Urothelium cell line (cell line): ENCODE measurements at places on chromosomes 5 and 9.

DNA sequence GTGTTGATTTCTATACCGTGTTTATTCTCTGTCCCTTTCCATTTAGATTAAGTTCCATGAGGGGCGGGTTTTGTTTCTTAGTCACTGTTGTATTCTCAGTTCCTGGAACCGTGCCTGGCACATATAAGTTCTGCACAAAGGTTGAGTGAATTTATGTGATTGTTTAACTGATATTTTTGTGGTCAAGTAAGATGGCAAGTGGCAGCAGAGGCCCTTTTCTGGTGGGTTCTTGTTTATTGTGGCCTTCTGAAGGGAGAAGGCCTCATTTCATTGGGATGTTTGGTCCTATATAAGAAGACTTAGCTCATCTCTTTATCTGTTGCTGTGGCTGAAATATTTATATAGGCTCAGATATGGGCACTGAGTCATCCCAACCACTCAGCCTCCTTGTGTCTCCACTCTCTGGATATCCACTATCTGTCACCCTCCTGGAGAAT is 262.5 kb downstream of the PSAT1 start:
- DNase-seq, result no peak

DNA sequence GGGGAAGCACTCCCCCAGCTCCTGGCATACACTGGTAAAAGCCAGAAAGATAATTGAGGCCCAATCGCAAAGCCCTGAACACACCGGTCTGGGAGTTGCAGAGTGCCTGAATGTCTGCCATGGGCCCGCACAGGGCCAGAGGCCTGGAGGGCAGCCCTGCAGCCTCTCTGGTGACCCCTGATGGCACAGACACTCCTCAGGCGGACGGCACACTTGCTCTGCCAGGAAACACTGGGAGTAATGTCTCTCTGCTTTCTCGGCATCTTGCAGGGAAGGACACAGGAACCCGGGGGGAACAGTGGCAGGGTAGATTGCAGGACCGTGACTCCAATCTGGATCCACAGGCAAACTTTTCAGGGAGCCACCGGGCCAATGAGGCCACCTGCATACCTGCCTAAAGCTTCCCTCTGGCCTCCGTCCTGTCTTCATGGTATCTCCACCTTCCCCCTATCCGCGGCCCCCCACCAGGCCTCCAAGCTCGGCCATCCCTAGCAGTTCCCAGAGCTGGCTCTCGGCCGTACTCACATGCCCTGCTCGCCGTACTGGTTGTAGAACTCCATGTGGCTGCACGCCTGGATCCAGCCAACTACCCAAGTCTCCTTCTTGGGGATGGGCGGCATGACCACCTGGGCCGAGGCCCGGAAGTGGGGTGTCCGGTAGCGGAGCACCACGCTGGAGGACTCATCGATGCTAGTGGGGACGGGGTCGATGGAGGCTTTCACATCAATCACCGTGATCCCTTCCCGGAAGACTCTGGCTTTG is 797 bp downstream of the FAM78A start:
- DNase-seq, result no peak

- no peak for DNase-seq
Observed at GRCh38 chr5:122436615-122437014, 124.6 kb downstream of the SNCAIP start.

DNA sequence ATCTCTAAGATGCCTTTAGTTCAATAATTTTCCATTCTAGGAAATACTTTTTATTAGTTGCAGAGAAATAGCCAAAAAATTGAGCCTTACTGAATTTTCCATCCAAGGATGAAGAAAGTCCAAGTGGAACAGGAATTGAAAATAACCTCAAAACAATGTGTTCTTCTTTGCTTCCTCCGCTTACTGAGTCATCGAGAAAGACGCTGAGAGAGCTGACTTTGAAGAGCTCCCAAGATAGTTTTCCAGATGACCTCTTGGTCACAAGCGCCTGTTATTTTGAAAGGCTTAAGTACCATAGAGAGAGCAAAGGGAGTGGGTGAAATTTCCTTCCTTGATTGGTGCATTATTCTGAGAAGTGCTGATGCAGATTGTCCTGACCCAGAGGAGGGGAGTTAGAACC is 253.5 kb upstream of the ATP10B start:
- DNase-seq, result peak; percentile 8

GRCh38 chr5:6786786-6787495 is 73.7 kb downstream of the TENT4A start:
- DNase-seq, result no peak

DNA sequence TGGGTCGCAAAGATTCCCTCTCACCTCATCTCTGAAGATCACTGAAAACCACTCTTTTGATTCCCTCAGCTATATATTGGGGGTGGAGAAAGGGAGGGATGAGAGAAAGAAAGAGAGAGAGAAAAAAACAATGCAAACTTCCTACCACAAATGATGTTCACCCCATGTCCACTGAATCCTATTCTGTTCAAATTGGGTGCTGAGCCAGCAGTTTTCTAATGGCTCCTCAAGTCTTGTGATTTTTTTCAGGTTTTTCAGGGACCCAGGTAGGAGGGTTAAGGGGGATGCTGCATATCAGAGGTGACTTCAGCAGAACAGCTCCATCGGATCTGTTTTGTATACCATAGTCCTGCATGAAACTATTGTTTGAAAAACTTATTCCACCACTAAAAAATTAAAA is 95.9 kb downstream of the SH3TC2 start:
- DNase-seq, result no peak

DNA sequence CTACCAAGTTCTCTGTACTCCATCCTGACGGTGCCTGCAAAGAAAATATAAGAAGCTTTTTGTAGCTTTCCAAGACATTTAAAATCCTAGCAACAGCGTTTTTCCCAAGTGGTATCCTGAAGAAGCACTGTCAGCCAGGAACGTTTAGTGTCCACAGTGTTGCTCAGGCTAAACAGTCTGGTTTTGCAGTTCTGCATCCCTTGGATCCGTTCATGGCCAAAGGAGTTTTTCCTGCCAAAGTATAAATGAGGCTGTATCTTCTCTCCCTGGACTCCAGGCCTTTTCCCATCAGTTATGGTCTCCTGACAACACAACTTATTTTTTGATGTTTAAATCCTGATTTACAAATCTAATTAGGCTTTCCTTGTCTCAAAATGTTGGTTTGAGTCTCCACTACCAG is 925.8 kb downstream of the TLE1 start:
- no peak for DNase-seq

DNA sequence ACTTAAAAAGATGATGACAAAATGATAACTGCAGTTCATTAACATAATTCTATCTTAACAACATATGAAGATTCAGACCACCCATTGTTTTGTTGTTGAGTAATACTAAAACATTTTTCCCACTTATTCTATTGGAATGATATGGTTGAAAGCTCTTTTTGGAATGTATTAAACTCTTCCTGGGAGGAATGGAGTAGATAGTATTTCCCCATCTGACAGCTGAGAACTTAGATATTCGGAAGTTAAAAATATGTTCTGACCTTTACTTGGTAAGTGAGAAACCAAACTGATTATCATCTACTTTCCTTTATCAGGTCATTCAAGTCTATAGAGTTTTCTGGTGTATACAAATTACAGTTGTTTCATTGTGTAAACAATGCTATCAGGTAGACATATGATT is 452.9 kb downstream of the CSNK1G3 start:
- DNase-seq, result no peak

DNA sequence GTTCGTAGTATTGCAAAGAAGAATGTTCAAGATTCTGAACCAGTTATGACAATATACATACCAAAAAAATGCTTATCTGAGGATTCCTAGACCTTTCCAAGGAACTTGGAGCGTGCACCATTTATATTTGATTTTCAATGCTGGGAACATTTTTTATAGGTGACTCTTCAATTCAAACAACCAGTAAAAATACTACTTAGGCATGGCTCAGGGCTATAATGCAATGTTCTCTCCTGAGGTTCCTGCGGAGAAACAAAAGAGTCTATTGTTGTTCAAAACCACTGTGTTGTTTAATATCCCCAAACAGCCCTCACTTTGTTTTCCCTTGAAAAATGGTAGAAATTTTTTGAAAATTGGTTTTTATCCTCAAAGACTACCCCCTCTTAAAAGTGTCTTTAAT is 335.7 kb upstream of the IZUMO3 start:
- DNase-seq, result peak; percentile 23

- no peak for DNase-seq
Observed at GRCh38 chr5:89451263-89451662, 568.3 kb upstream of the MEF2C start.

- no peak for DNase-seq
Observed at GRCh38 chr9:79975621-79976256, 404.0 kb downstream of the TLE4 start.

- no peak for DNase-seq
Observed at GRCh38 chr5:113145757-113146387, 169.3 kb downstream of the DCP2 start.

DNA sequence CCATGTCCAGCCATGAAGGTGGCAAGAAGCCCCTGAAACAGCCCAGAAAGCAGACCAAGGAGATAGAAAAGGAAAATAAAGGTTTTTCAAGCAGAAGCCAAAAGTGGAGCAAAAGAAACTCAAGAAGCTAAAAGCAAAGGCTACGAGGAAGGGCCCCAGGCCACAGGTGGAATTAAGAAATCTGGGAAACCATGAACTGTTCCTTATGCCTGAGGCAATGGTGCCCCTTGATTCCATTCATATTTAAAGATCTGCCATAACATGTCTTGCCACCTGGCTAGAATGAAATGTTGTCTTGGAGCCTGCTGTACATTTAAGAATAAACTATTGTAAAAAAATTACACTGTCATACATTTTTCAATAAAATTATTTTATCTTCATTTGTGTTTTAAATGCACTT is 59.5 kb upstream of the TARS1 start:
- DNase-seq, result no peak

DNA sequence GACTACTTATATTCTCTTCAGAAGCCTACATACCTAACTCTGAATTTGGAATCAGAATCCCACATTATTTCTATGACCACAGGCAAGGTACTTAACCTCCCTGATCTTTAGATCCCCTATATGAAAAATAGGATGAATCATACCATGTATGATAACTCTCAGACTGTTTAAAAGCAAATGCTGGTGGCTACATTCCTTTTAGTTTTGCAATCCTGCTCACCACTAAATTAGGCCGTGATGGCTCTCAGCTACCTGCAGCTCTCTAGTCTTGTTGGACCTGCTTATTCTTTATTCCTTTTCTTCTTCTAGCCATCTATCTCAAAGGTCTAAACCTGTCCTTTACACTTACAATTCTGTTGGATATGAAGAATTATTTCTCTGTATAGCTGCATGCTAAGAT is 303.4 kb upstream of the ATP10B start:
- DNase-seq, result no peak

DNA sequence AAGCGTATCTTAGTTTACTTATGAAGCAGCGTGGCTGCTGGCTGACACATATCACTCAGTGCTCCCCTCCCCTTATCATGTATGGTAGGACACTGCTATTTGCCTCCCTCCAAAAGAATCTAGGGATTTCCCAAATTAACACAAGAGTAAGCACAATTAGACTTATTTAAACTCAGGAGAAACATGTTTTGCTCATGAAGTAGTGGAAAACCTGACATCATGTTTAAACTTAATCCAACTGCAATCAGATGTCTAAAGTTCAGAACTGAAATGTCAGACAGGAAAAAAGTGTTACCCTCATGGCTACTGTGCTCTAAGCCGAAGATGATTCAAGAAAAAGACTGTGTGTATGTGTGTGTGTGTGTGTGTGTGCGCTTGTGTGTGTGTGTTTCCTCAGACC is 324.1 kb upstream of the TNC start:
- DNase-seq, result no peak

GRCh38 chr9:69204849-69205248 is 30.8 kb downstream of the TJP2 start:
- DNase-seq, result no peak

- peak; percentile 62 for DNase-seq
Observed at GRCh38 chr9:103798620-103799019, 295.5 kb upstream of the SMC2 start.

GRCh38 chr9:133375116-133375723 is 640 bp downstream of the SURF4 start:
- DNase-seq, result peak; percentile 44
